Pons (tissue), 1 donor: ENCODE measurements at places on chromosomes 6 and 20.

DNA sequence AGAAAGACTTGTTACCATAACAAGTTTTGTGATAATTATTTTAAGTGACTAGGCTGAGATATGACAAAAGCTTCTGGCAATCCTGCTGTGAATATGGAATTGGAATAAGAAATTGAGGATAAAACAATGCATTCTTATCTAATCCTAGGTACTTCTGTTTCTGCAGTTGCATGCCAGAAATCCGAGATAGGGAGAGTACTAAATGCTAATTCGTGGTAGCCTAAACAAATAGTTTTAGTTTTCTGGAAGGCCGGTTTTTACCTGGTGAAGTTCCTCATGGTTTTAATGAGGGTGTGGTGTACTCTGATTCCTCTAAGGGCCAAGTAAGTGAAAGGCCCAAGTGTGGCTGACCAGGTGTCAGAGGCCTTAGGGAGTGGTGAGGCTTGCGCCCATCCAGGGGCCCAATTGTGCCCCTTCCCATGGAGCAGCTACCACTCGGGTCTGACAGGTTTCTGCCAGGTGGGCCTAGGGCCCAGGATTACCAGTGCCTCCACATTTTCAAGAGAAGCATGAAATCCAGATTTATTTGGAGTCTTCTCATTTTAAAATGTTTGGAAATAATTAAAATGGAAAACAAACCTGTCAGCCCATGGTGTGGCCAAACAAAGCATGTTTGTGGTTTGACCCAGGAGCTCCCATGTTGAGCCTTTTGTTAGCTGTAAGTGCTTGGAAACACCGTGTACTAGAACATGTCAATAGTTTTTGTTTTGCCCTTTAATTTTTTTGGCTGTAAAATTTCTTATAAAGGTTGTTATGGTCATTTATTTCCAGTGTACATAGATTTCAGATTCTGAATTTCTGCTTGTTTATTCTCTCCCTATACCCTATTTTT, 6.6 kb downstream of the PLCB4 start:
- DNase-seq, result no peak

GRCh38 chr20:43040427-43040826, 149.3 kb downstream of the PTPRT start:
- DNase-seq, result no peak

- DNase-seq, result no peak
These were observed 37.2 kb downstream of the SCML4 start for GRCh38 chr6:107786709-107787588.

- no peak for DNase-seq
These were observed 42.5 kb downstream of the ATP9A start for GRCh38 chr20:51725584-51726176.

DNA sequence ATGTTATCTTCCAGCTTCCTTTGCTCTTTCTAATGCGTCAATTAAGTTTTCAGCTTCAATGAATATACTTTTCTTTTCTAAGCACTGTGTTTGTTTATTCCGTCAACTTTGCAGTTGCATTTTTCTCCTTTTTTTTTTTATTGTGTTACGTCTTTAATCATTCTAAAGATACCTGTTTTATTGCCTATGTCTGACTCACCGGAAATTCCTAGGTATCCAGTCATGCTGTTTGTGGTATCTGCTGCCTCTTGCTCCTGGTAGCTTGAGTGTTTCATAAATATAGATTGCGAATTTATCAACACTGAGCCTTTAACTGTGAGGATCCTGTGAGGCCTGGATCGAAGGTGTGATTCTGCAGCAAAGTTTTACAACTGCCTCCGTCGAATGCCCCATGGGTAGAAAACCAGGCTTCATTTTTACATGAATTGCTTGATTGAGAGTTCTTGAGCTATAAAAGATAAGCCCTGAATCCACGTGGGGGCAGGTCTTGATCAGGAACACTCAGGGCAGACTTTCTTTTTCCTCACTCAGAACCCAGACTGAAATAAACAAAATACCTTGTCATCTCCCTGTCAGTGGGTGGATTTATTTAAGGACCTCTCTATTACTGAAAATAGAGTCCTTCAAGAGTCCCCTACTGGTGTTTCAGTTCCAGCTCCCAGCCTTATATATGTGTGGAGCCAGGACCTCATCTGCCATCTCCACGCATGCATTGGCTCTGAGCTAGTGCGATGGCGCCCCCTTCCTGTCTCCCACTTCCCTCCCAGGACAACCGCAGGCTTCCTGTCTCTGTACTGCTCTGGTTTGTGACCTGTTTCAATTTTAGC, 60.1 kb upstream of the LRRC1 start:
- no peak for DNase-seq

- no peak for DNase-seq
These were observed 232.0 kb downstream of the ANKRD60 start for GRCh38 chr20:57996465-57996864.

DNA sequence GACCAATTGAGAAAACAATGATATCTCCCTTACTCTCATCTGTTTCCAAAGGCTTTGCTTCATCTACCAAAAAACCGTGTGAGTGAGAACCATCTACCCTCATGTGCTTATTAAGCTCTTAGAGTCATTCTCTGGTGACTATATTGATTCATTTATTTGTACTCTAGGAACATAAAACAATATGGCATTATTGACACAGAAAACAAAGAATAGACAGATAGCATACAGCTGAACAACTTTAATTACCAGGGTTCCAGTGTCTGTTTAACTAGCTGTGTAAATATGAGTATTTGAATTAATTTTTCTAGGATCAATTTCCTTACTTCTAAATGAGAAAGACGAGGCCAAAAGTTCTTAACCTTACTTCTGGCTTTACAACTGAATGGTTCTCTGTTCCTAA, 31.3 kb upstream of the HEY2 start:
- no peak for DNase-seq

- DNase-seq, result no peak
These were observed 36.1 kb upstream of the TOP1 start for GRCh38 chr20:40992349-40993113.

- peak; percentile 95 for DNase-seq
These were observed at the start of gene EPHA7 for GRCh38 chr6:93419304-93420162. TSS of gene EPHA7 (minus strand) at chr6:93419559. CDS start at chr6:93419341, 218 bp downstream.

DNA sequence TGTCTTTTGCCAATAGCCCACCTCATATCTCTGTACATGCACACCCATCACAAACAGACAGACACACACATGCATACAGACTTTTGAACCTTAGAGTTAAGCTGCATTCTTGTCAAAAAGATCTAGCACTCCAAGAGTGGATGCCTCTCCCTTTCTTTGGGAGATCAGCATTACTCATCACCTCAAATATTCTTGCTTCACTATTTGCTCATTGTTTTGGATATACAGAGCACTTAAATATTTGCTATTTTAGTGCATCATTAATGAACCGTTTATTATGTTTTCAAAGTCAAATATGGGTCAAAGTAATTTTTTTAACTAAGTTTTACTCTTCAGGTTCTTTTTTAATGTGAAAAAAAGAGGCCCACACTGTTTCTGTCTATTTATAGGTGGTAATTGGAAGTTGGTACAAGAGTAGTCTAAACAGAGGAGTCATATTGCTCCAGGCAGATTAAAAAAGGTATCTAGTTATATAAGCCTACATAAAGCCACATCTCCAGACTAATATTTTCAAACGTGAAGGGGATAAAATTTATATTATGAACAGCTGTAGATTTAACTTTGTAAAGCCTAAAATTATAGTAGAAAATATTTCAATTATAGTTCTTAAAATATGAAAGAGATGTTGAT, 102.6 kb downstream of the FLRT3 start:
- no peak for DNase-seq

- peak; percentile 86 for DNase-seq
These were observed 94.2 kb downstream of the RREB1 start for GRCh38 chr6:7201732-7202541.

DNA sequence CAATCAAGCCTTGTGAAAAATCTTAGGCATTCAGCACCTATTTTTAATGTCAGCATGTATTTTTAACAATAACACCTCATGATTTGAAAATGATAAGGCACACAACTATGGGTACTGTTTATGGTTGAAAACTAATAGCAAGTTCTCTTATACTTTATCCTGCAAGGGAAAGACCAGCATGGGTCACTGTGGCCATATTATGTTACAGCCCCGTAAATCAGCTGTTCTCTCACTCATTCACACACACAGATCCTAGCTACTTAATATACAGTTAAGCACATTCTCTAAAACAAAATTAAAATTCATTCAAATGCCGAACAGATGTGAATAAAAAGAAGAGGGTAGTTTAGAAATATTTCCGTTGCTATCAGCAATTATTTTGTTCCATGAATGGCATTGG, 224.4 kb downstream of the OGFRL1 start:
- DNase-seq, result no peak

DNA sequence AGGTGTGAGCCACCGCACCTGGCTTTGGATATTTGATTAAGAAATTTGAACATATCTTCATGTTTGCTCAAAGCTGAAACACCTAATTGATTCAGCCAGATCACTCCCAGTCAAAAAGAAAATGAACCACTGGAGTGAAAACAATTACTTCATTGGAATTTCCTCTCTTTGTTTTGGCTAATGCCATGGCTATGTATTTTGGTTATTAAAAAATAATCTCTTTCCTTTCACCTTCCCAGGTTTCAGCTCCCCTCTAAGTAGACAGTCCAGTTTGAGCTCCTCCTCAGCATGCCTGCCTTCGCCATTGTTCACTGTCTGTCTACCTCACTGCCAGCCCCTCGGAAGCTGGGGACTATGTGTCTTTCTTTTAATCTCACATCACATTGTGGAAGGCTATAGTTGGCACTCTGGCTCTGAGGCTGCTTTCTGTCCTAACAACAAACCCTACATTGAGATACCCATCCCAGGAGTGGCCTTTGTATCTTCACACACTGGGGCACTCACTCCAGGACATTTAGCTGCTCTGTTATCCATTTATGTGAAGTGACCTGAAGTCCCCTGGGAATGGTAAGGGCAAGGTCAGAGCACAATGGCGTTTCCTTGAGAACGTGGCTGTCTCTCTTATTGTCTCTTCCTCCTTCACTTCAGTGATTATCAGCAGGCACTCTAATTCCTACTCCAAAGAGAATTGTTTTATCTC, 764.0 kb upstream of the CITED2 start:
- no peak for DNase-seq

DNA sequence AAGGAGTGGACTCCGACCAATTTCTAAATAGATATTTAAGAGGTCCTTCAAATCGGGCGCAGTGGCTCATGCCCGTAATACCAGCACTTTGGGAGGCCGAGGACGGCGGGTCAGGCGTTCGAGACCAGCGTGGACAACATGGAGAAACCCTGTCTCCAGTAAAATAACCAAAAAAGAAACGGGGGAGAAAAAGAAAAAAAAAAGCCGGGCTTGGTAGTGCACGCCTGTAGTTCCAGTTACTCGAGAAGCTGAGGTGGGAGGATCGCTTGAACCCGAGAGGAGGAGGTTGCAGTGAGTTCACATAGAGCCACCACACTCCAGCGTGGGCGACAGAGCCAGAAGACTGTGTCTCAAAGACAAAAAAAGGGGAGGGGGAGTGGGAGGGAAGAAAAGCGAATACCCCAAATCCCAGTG, 53.3 kb upstream of the HFE start:
- DNase-seq, result no peak

GRCh38 chr20:1832634-1833033, 62.6 kb upstream of the SIRPA start:
- DNase-seq, result no peak

DNA sequence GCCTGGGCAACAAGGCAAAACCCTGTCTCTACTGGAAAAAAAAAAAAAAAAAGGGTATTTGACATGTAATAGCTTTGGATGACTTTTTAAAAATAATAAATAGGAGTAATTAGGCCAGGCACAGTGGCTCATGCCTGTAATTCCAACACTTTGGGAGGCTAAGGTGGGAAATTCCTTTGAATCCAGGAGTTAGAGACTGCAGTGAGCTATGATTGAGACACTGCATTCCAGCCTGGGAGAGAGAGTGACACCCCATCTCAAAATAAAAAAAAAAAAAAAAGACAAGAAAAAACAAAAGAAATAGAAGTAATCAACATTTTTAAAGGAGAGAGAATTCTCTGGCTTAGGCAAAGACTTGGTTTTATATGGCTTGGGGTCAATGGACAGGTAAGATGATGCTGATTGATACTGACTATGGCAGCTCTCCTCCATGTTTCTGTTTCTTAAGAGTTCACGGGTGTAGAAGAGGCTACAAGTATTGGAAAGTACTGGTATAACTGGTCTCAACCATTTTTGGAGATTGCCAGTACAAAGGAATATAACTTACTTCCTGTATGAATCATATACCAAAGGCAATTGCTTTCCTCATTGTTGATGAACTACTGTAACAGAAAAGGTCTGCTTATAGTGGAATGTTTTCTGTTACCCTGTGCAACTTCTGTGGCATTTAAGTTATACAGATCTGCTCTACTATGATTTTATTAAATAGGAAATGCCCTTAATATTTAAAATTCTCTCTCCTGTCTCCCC, 10.1 kb downstream of the MAP3K5 start:
- no peak for DNase-seq

GRCh38 chr6:144340541-144341371, 55.6 kb downstream of the UTRN start:
- DNase-seq, result no peak

DNA sequence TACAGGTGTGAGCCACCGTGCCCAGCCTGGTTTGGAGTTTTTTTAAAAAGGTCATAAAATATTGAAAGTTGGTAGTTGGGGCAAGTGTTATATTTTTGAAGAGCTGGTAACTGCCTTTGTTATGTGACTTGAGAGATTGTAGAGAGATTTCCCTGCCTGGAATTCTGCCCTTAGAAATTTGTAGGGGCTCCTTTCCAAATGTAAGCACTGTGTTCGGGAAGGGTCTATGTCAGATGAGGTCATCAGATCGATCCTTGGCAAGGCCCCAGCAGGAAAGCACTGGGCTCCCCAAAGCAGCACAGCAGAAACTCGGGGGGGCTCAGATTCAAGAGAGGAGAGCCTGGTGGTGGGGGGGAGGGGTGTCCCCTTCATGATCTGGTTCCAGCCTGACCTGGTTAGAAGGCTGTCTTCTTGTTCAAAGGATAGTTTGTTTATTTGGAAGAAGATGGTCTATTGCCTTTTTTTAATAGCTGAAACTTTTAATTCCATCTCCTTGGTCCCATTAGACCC, 220.2 kb downstream of the UST start:
- no peak for DNase-seq

DNA sequence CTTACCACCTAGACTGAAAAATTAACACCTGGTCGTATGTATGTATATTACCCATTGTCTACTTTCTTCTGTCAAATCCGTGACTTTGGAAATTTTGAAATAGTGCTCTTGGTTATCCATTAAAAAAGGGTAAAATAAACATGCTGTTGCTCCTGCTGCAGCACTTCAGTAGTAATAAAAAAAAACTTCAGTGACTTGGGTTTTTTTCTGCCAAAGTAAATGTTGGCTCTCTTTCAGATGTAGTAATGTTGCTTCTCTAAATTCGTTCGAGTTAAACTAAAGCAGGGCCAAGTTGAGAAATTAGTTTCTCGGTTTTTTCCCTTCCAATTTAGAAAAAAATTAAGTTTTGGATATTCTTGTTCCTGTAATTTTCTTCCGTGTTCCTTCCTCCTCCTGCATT, 34.2 kb downstream of the JARID2 start:
- no peak for DNase-seq

DNA sequence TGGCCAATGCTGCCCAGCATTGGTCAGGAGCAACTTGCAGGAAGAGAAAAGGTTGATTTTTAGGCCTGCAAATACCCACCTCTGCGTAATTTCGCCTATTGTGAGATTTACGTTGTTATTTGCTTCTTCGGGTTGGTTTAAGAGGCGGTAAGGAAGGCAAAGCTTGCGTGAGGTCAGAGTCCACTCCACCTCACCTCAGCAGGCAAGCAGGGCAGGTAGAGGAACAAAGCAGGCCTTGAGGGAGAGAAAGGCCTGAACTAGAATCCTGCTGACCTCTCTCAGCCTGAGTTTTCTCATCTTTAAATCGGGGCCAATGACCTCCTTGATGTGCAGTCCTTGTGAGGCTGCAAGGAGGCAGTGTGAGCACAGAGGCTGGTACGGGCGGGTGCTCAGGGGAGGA, 239.1 kb downstream of the CDC5L start:
- DNase-seq, result no peak
